ENCODE measurements at places on chromosomes 7 and 10.

- no peak for DNase-seq
Measured at GRCh38 chr10:84156768-84157167, 16.8 kb upstream of the GPR15LG start.

- DNase-seq: no peak
Measured at GRCh38 chr7:43884209-43884608, 14.9 kb upstream of the MRPS24 start.

DNA sequence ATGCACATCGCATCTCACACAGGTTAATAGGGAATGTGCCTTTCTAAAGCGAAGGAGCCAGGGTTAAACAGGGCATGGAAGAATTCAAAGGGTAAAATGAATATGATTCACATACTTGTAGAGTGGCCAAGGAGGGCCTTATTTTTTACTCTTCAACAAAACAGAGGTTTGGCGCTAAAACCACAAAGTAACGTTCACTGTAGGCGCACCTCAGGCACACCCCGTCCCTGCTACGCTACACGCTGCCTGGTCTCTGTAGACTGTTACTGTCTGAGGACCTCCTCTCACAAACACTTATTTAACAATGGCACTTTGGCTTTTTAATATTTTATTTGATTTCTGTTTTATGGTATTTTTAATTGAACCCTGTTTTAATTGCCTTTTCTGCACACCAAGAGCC is 462.1 kb upstream of the GALNT17 start:
- no peak for DNase-seq

DNA sequence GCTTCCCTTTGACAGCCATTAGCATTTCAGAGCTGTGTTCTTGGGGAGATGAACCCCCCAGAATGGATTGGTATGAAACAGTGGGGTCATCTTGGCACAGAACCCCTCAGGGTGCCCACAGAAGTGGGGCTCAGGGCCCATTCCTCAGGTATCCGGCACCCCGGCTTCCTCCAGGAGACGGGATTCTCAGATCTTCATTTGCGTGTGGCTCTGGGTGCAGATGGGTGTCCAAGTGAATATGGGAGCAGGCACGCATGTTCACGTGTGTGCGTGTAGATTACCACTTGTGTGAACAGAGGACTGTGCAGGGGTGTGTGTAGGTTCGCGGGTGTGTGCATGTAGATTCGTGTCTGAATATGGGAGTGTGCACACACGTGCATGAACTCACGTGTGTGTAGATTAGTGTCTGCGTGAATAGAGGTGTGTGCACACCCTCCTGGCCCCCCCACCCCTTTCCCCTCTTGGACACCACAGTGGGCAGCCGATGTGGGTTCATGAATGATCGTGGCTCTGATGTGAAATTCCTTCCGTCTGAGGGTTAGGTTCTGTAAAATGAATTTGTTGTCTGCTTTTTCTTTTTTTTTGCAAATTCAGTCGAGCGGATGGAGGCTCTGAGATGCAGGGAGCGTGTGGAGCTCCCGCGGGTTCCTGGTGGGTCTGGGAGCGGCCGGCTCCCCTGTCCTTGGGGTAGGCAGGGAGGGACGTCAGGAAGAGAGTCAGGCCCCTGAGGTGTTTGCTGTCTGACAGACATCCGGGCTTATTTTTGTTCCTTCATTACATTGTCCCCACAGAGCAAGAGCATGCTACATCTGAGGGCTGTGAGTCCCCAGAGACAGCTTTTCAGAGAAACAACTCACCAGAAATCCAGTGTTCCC is 7.4 kb downstream of the ELFN1 start:
- no peak for DNase-seq

DNA sequence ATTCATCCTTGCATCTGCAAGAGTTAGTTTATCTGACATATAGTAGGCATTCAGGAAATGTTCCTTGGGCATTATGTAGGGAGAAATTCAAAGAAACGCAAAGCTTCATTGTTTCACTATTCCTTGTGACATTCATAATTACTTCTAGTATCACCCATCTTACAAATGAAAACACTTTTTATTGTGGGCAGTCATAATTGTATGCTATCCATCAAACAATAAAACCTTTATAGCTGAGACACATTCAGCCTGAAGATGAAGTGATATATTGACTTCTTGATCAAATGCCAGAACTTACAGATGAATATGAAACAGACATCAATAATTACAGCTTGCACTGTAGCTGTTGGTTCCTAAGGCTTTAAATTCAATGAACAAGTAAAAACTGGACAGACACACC is 36.4 kb downstream of the FAM204A start:
- DNase-seq: no peak

- no peak for DNase-seq
Measured at GRCh38 chr10:18333621-18334020, 193.4 kb downstream of the CACNB2 start.

- DNase-seq: no peak
Measured at GRCh38 chr7:42690794-42691639, 220.9 kb downstream of the C7orf25 start.

DNA sequence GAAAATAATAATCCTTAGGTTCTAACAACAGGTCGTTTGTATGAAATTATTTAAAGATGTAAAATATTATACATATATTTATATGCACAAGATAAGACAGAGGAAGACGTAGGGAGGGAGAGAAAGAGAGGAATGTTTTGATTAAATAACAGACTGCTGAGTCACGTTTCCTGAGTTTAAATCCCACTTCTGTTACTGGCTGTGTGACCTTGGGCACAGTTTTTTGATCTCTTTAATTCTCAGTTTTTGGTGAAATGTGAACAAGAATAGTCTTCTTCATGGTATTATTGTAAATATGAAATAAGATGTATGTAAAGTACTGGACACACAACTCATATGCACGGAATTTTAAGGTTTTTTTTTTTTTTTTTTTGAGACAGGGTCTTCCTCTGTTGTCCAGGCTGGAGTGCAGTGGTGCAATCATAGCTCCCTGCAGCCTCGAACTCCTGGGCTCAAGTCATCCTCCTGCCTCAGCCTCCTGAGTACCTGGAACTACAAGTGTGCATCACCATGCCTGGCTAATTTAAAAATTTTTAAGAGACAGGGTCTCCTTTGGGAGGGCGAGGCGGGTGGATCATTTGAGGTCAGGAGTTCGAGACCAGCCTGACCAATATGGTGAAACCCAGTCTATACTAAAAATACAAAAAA is 42.6 kb downstream of the BAMBI start:
- no peak for DNase-seq
